ENCODE measurements at places on chromosomes 4 and X.

DNA sequence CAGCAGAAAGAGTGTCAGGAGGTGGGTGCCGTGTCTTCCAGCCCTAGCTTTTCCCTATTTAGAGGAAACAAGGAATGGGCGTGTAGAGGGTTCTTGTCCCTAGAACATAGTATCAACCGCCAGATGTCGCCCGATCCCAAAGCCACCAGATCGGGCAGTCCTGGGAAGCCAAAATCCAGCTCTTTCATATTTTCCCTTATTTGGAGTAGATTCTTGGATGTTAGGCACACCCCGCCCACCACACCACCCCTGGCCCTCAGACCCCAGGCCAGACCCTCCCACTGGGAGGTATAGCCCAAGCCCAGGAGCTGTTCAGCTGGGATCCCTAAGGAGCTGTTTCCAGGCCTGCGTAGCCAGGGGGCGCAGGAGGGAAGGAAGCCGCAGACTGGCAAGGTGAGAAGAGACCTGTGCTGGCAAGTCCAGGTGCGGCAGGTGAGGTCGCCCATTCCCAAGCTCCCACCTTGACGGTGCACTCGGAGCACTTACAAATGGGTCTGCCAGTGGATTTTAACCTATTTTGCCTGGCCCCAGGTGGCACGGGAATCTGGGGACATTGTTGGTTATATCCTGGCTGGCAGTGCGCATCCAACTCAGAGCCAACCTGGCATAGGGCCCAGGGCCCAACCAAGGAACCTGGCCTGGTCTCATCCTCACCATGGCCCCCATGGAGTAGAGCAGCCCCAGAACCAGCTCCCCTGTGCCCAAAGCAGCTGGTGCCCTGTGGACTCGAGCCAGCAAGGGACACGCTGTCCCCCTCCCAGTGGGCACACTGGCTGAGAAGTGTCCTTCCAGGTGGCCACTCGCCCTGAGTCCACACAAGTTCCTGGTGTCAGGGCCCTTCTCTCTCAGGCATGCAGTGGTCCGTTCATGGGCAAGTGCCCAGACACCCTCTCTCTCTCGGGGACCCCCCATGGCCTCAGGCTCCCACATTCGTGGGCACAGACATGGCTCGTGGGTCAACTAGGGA is 811 bp downstream of the FLNA start:
- peak; percentile 81 for DNase-seq

GRCh38 chr4:4472344-4472958 is 69.4 kb downstream of the STX18 start:
- DNase-seq = no peak

- DNase-seq = no peak
Observed at GRCh38 chr4:78923464-78924312, 15.6 kb downstream of the PAQR3 start.

DNA sequence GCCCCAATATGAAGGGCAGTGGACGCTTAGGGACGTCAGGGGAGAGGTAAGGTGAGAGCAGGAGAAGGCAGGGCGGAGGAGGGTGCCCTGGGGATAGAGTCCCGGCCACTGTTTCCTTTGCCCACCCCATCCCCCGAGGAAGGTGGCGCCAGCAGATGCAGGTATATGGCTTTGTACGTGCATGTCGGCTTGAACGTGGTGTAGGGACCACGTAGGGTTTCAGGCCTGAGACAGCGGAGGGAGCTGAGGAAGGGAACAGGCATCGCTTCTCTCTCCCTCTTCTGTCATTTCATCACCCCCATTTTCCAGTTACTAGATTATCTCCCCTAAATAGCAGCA is 97.9 kb downstream of the PHKA2 start:
- DNase-seq = no peak

DNA sequence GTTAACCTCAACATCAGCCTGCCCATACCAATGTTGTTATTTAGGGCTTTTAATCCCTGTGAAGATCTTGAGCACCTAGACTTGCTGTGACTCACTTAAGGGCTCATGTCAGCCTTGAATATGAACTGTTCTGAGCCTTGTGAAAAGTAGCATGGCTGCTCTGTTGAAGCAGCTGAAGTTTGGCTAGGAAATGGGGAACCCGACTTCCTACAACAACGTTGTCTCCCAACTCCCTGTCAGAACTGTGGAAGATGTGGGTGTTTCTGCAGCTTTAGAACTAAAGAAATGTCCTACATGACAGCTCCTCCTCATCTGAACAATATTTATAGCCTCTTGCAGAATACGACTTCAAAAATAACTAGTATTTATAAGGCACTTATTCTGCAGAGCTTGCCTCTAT is 27.5 kb downstream of the STOX2 start:
- DNase-seq = no peak

GRCh38 chr4:80125252-80126177 is 52.5 kb upstream of the ANTXR2 start:
- DNase-seq = peak; percentile 34

GRCh38 chrX:37989304-37989703 is 17.0 kb upstream of the SYTL5 start:
- DNase-seq = no peak

- DNase-seq = peak; percentile 63
Observed at GRCh38 chrX:134949271-134949670, 41.5 kb upstream of the SMIM10 start.

GRCh38 chrX:102697494-102697893 is 14.8 kb upstream of the GPRASP2 start:
- DNase-seq = peak; percentile 37

GRCh38 chrX:119686087-119686691 is 6.8 kb downstream of the SEPTIN6 start:
- DNase-seq = no peak

DNA sequence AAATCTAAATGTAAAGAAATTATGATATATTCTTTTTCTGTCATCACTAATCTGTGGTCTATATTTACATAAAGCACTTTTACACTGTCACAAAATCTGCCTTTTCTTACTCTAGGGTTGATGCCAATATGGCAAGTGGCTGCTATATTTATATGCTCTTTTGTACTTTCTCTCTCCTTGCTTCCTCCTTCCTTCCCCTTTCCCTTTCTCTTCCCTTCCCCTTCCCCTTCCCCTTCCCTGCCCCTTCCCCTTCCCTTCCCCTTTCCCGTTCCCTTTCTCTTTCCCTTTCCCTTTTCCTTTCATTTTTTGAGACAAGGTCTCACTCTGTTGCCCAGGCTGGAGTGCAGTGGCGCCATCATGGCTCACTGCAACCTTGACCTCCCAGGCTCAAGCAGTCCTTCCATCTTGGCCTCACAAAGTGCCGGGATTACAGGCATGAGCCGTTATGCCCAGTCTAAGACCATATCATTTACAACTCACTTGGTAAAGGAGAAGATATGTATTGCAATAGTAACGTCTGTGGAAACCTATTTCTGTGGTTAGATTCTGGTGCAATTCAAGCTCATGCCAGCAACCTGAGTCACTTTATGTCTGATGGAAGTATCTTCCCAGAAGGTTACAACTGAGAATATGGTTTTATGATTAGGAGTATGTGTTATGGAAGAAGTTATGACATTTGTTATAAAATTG is 13.9 kb upstream of the PLAC8 start:
- DNase-seq = peak; percentile 86

DNA sequence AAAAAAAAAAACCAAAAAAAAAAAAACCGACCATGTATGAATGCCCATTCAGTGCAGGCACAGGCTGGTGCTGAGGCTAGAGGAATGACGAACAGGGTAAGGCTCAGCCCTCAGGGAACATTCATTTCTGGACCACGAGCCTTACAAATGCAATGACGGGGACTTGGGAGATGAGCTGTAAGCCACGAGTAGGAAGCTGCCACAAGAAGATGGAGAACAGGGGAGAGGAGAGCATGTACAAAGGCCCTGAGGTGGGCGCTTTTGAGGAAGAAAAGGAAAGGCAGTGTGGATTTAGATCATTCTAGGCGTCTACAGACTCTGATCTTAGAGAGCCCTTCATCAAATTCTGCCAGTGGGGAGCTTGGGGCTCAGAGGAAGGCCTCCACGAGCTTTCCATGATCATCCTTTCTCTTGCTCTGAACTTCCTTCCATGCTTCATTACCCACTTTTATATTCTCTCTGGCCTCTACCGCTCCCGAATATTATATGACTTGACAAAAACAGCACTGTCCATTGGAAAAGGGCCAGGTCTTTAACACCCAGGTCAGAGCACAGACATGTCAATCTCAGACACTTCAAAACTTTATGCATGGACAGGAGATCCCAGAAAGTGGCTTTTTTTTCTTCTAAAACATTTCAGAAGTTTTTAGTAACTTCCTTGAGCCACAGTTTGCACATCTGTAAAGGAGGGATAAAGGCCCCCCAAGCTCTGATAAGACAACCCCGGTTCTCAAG is 3.3 kb upstream of the ZNF518B start:
- no peak for DNase-seq

DNA sequence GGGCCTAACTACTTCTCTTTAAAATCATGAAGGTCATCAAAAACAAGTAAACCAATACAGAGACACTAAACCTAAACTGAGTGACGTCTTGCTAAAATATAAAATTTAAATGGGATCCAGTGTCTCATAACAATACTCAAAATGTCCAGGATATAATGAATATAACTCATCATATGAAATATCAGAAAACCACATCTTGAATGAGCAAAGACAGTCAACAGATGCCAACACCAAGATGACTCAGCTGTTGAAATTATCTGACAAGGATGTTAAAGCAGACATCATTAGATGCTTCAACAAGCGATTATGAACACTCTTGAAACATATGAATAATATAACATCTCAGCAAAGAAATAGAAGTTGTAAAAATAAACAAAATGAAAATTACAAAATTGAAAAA is 8.3 kb downstream of the NAP1L2 start:
- DNase-seq = no peak

DNA sequence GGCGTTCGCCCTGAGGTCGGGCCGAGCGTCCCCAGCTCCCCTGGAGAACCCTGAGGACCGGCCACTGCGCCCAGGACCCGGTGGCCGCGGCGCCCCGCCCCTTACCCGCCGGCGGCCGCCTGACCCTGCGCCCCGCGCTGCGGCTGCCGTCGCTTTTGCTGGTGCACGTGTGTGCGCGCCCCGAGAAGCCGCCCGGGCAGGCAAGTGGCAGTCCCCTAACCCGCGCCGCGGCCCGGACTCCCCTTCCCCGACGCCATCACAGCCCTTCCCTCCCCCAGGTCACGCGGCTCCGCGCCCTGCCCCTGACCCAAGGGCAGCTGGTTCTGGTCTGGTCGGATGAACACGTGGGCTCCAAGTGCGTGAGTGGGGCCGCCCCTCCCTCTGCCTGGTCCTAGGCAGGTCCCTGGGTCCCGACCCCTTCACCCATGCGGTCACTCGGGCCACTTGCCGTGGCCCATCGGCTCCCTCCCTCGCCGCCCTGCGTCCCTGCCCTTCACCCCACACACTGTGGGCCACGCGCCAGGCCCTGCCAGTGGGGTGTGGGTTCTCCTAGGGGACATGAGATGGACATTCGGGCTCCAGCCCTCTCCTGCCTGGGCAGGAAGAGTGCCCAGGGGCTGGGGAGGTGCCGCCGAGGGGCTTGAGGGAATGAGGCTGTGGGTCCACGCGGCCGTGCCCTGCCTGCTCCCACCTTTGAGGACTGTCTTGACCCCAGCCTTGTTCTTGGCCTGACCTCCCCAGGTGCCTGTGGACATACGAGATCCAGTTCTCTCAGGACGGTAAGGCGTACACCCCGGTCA is 8.0 kb upstream of the FGFRL1 start:
- no peak for DNase-seq

DNA sequence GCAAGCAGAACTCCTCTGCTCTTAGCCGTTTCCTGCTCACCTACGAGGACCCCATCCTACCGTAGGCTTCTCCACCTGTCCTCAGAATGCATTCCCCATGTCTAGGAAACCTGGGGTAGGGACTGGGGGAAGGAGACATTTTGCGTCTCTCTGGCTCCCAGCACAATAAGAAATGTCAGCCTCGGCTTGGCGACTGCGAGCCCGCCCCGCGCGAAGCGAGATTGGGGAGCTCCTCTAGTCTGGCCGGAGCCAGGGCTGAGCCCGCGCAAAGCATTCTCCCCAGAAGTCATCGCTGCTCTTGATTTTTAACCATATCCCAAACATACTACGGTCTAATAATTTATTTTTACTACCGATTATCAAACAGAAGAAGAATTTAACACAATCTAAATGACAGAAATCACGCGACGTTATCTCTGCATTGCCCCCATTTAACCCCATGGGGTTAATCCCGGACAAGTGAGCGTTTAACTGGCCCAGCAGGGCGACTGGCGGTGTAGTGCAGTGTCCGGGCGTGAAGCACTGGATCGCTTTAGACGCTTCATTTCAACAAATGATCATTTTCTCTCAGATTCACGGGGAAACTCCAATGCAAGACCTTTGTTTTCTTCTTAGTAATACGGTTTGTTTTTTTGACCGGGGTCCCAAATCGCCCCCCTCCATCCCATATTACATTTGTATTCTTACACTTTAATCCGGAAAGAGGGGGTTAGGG is 8.0 kb upstream of the PITX2 start:
- no peak for DNase-seq

- DNase-seq = peak; percentile 75
Observed at GRCh38 chr4:15655223-15656037, at the start of gene FBXL5. TSS of gene FBXL5 (minus strand) at chr4:15655357. CDS start at chr4:15655287, 70 bp downstream.

DNA sequence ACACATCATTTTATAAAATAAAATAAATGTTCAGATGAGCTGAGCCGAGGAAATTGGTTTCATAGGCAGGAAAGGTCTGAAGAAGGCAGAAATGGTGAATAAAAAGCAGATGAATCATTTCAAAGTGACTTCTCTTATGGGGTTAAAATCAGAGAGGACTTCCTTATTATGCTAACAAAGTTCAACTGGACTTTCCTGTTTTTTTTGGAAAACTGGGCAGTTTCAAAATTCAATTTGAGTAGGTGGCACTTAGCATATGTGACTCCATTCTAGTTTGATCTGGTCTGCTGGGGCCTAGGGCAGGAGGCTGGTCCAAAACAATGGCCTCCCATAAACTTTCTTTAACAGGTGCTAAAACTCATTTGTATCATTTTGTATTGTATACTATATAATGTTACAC is 1794.9 kb upstream of the TENM3 start:
- no peak for DNase-seq

- DNase-seq = no peak
Observed at GRCh38 chr4:181966104-181966551, 277.1 kb upstream of the TENM3 start.

GRCh38 chr4:54709400-54709799 is 51.6 kb downstream of the KIT start:
- DNase-seq = no peak

GRCh38 chrX:56279863-56280262 is 47.7 kb downstream of the KLF8 start:
- no peak for DNase-seq

GRCh38 chrX:141742666-141743065 is 44.1 kb upstream of the SPANXD start:
- no peak for DNase-seq

- DNase-seq = no peak
Observed at GRCh38 chr4:3303923-3304710, 11.3 kb downstream of the RGS12 start.

DNA sequence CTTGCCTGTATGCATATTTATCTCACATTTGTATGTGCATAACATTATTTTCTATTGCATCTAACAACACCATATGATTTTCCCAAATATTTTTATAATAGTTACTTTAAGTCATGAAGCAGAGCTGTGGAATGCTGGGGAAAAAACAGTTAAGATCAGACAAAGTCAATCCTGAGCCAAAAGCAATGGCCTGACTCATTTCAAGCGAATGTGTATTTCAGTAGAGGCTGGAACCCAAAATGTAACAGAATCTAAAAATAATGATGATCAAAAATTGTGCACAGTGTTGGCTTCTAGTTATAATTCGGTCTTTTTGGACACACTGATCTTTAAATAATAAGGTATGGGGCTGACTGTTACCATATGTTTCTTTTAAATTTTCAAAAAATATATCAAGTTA is 516.2 kb upstream of the ADGRL3 start:
- DNase-seq = peak; percentile 39

- DNase-seq = no peak
Observed at GRCh38 chr4:128373628-128374027, 86.0 kb upstream of the PGRMC2 start.

GRCh38 chr4:70936200-70936787 is 34.1 kb downstream of the MOB1B start:
- DNase-seq = no peak

Data from HCEC 1CT (cell line).